ENCODE measurements at places on chromosomes 2 and 18.

DNA sequence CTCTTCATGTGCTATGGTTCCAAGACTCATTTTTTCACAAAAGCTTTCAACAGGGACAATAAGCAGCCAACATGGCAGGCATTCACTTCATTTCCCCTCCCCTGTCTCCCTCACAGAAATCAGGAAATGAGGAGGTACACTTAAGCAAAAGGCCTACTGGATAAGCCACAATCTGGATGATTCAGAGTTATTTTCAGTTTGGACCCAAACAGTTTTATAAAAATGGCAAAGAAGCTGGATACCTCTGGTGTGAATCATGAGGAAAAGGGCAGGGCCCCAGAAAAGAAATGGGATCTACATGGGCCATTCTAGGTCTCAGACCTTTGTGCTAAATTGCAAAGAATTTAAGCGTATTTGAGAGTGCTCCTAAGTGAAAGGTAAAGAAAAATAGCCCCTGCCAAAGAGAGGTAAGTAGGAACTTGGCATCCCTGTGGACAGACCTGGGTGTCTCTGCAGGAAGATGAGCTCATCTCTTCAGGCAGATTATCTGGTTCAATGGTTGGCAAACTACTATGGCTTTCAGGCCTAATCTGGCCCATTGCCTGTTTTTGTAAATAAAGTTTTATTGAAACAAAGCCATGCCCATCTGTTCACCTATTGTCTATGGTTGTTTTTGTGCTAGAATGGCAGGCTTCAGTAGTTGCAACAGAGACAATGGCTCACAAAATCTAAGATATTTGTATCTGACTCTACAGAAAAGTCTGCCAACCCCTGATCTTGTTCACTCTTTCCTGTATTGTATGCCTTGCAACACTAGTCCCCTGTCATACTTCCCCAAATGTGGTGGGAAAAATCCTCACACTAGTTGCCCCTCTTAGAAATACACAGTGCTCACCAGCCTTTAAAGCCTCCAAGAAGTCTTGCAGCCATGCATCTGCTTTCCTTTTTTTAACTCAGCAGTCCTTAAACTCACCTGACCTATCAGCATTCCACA lies 315.0 kb downstream of the ALK start:
- DNase-seq: no peak

GRCh38 chr2:104474716-104475115 lies 379.2 kb upstream of the POU3F3 start:
- no peak for DNase-seq

- DNase-seq: no peak
These were observed 4.5 kb upstream of the TMBIM1 start for GRCh38 chr2:218296847-218297246.

GRCh38 chr2:143717053-143717452 lies 587.8 kb downstream of the ARHGAP15 start:
- DNase-seq: no peak

- no peak for DNase-seq
These were observed 1.9 kb downstream of the AGFG1 start for GRCh38 chr2:227473806-227474205.

DNA sequence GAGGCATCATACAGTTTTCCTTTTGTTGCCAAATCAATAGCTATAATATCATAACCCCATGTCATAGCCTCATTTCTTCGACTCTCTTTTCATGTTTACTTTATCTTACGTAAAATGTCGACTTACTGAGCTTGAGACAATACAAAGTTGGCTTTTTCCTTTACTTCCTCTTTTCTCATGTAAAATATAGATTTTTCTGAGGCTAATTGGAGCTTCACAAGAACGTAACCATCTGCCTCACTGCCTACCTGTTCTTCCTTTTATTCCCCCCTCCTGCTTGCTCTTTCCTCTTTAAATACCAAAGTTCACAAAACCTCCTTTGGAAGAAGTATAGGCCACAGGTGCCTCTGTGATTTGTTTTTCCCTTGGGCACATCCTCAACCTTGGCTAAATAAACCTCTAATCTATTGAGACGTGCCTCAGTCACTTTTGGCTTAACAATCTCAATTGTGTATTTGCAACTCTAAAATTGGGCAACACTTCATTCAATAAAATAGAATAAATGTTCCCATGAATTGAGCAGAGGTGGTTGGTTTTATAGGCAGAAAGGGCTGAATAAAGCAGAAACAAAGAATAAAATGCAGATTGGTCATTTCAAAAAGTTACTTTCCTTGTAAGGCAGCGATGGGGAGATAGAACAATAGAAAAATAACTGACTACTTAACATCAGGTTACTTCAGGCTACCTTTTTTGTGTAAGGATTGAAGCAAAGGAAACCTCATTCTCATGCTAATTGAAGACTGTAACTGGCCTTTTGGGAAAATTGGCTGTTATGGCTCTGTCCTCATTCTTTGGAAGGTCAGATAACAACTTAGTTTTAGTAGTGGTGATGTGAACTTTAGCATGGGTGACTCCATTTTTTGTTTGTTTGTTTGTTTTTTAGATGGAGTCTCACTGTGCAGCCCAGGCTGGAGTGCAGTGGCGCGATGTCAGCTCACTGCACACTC lies 21.3 kb downstream of the COMMD1 start:
- no peak for DNase-seq

- no peak for DNase-seq
These were observed 53.6 kb upstream of the DDX18 start for GRCh38 chr2:117760916-117761315.

DNA sequence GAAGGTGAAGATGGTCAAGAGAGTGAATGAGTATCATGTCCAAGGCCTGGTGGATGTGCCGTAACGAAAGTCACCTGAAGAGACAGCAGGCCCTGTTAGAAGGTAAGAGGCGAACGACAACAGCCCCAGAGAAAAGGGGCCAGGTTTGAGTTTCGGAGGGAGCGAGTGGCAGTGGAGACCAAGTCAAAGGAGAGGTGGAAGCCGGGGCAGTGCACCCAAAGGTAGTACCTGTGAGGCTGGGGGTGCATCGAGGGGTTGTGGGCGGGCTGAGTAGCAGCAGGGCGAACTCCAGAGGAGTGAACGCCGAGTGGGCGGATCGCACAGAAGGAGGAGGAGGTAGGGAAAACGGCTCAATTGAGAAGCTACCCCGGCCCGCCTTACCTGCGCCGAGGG lies 358 bp downstream of the USP37 start:
- no peak for DNase-seq

DNA sequence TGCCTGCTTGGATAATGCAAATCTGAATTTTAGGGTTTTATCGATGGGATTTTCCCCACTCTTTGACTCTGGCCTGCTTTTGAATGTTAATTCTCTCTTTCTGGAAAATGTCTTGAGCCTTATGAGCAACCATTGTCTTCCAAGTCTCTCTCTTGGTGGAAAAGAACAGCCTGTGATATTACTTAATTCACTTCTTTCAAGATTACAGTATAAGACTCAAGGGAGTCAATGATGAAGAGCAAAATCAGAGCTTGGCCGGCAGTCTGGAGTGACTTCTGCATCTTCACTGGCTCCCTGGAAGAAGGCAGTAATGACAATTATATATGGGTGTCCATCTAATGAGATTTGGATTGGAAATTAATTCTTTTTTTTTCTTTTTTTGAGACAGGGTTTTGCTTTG lies 122.9 kb upstream of the ZEB2 start:
- no peak for DNase-seq

DNA sequence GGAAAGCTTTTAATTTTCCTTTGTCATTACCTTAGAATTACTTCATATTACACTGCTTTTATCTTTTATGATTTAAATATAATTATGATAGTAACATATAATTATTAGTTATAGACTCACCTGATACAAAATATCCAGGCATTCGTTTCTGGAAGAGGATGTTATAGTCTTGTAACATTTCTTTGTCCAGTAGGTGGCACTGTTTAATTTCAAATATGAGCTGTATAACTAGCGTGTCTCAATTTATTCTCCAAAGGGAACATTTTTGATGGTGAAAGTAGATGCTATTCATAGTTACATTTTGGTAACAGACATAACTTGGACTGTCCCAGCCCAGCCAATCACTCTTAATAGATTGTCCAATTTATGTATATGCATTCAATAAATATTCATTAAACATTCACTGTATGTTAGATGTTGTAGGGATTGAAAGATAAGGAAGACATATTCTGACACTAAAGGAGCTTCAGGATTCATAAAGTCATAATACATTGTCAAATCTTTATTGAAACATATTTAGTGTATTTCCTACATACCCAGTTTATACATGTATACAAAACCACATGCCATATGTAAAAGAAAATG lies 19.2 kb downstream of the DAW1 start:
- DNase-seq: peak; percentile 21

GRCh38 chr2:152134488-152135280 lies 35.8 kb upstream of the CACNB4 start:
- DNase-seq: no peak

Measured in K562 (cell line).